ENCODE measurements at places on chromosomes 3 and 15. TPM values are rescaled to one million over a fixed set of nuclear protein-coding genes. Genes with fewer than 3 reads are reported as not detected.

GRCh38 chr3:175988401-175988800, 1129.3 kb downstream of the NAALADL2 start:
- H3K27ac ChIP-seq: no peak overlapping the region
- DNase-seq: no peak
- H3K4me3 ChIP-seq: no peak overlapping the region
- H3K4me1 ChIP-seq: no peaks in the 10 kb centered on the region
- H3K36me3 ChIP-seq: no peaks in the 10 kb centered on the region
- no peaks in the 10 kb centered on the region for H3K27me3 ChIP-seq

- H3K4me1 ChIP-seq: no peaks in the 10 kb centered on the region
- no peak overlapping the region for H3K4me3 ChIP-seq
- no peaks in the 10 kb centered on the region for H3K27me3 ChIP-seq
- H3K36me3 ChIP-seq: no peaks in the 10 kb centered on the region
- no peak overlapping the region for H3K27ac ChIP-seq
- DNase-seq: no peak
Observed at GRCh38 chr3:132245552-132246142, 71.6 kb upstream of the ACP3 start.

- no peaks in the 10 kb centered on the region for H3K4me1 ChIP-seq
- H3K27ac ChIP-seq: no peak overlapping the region
- H3K4me3 ChIP-seq: no peak overlapping the region
- H3K36me3 ChIP-seq: peaks cover 12% of the 10 kb centered on the region
Observed at GRCh38 chr3:25725810-25726209, 57.4 kb downstream of the NGLY1 start.

Gene MLF1
- total RNA-seq: 20.0 TPM

DNA sequence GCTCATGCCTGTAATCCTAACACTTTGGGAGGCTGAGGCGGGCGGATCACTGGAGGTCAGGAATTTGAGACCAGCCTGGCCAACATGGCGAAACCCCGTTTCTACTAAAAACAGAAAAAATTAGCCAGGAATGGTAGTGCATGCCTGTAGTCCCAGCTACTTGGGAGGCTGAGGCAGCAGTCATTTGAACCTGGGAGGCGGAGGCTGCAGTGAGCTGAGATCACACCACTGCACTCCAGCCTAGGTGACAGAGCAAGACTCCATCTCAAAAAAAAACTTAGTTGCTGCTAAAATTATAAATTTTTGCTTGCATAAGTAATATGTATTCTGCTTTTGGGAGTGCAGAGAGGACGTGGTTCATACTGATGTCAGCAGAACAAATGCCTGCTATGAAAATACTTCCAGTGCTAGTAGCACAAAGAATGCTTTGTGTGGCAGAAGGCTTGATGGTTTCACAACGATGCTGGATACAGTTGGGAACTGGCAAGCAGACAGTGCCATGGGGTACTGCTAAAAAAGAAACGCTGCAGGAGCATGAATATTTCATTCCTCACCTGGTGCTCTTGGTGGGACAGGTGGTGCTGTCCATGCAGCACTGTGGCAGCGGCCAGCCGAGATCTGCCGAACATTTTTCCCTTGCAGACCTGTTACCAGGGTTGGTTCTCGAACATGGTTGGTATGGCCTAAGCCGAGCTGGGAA, 31.1 kb downstream of the FBXL22 start:
- H3K27me3 ChIP-seq: no peaks in the 10 kb centered on the region
- H3K4me1 ChIP-seq: no peaks in the 10 kb centered on the region
- peaks cover 62% of the 10 kb centered on the region for H3K36me3 ChIP-seq
- H3K4me3 ChIP-seq: no peak overlapping the region
- no peak for DNase-seq

GRCh38 chr15:25250906-25251622, 187.8 kb downstream of the UBE3A start:
- H3K27me3 ChIP-seq: no peaks in the 10 kb centered on the region
- DNase-seq: no peak
- H3K4me3 ChIP-seq: no peak overlapping the region

Data from endodermal cell (in vitro differentiated cells).